ENCODE measurements at places on chromosomes 2 and 18. TPM values are rescaled to one million over a fixed set of nuclear protein-coding genes. Genes with fewer than 3 reads are reported as not detected.

The EPAS1 gene
- 22.9 TPM for total RNA-seq

The UGT1A4 gene
- not detected for total RNA-seq

The PSTPIP2 gene
- 23.6 TPM for total RNA-seq

The DSG2 gene
- 0.18 TPM for total RNA-seq

The PDE1A gene
- total RNA-seq: not detected

The TNFAIP6 gene
- not detected for total RNA-seq

- no peak for DNase-seq
Measured at GRCh38 chr2:165778653-165779451, 15.2 kb downstream of the GALNT3 start.

GRCh38 chr2:100716581-100716980, 103.4 kb upstream of the NPAS2 start:
- DNase-seq: no peak

- no peak for DNase-seq
Measured at GRCh38 chr2:30691091-30691947, 115.9 kb downstream of the CAPN13 start.

- no peak for DNase-seq
Measured at GRCh38 chr2:55553321-55553720, 33.8 kb downstream of the CFAP36 start.

Data from activated T-helper 1 cell treated with anti-CD3 and anti-CD28 coated beads, Interleukin-12 subunit alpha, Interleukin-12 subunit beta, Interleukin-2, Interleukin-4 antibody, amounts not matched to agents 30 ng/mL and 10 ng/mL and 1 ng/mL, durations not matched to agents 14 hours and 24 hours and 36 hours (primary cell).